HL-60 (cell line): ENCODE measurements at places on chromosomes 2 and 18.

DNA sequence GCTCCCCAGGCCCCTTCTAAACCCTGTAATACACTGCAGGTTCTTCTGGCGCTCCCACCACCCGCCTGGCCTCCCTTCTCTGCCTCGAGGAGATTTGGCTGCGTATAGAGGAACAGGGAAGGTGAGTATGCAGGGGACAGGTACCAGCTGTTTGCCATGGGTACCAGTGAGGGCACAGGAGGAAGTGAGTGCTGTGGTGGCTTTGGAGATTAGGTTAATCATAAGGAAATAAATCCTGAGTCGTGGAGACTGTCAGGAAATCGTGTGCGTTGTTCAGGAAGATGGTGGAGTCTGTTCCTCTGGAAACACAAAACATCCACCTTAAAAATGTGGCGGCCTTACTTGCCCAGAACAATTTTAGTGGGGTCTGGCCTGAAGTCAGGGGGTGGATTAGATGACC lies 230.4 kb downstream of the FAM210A start:
- DNase-seq = no peak

DNA sequence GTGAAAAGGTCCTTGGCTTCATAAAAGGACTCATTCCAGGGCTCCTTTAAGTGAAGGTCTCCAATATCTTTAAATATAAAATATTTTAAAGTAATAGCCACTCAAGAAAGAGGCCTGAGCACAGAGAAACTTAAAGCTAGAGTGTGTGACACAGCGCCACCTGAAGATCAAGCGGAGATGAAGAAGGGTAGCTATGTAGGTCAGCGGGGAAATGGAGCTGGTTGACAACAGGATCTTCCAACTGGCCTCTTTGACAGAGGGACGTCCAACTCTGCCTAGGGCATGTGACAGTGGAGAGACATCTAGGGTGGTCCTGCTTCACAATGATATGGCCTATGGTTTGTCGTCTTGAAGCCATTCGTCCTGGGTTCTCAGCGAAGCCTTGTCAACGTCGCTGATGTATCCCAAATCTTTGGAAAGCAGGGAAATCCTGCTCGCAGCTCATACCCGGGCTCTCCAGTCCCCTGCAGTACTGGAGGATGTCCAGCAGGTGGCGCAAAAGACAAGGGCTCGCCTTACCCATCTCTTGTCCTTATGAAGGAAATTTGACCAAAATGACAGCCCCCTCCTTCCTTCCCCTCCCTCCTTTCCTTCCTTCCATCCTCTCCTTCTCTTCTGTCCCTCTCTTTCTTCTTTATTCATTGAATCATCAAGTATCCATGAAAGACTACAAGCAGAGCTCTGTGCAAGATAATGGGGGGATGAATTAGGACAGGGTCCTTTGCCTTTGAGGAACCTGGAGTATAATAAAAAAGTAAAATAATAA lies 59.6 kb downstream of the LONRF2 start:
- DNase-seq = peak; percentile 45

DNA sequence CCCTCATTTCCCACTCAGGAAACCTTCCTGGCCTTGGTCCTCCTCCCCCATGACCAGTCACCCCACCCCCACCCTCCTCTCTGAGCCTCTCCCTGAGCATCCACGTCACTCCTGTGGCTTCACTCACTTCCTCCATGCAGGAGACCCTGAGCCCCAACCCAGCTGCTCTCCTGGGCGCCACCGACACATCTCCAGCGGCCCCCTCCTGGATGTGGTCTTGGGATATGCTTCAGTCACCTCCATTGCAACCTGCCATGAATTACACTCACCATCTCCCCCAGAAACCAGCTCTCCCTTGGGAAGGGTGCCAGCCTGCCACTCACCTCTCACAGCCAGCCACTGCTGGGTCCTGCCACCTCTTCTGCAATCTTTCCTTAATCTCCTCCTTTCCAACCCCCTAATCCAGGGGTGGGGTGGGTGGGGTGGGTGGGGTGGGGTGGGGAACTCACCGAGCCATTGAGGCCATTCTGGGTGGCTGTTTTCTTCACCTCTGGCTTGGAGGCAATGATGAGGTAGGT lies 44.8 kb downstream of the CENPO start:
- no peak for DNase-seq

DNA sequence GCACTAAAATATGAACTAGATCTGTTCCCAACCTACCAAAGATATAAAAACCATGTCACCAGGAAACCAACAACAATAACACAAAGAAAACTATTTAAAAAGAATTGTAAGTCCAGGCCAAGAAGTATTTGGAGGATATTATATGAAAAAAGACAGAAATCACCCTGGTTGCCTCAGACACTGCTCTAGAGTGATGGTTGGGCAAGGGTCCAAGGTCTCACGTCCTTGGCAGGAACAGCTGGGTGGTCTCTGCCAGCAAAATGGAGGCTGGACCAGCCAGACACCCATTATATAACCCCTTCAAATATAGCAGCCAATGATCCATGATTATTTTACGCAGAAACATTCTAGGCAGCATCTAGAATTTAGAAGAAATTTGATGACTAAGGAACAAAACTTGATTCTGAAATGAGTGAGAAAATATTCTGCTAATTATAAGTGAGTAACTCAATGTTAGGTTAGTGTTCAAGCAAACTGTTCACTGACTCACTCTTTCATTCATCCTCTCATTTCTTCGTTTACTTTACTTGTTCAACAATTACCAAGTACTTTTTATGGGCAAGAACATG lies 35.4 kb downstream of the MRPL35 start:
- no peak for DNase-seq

DNA sequence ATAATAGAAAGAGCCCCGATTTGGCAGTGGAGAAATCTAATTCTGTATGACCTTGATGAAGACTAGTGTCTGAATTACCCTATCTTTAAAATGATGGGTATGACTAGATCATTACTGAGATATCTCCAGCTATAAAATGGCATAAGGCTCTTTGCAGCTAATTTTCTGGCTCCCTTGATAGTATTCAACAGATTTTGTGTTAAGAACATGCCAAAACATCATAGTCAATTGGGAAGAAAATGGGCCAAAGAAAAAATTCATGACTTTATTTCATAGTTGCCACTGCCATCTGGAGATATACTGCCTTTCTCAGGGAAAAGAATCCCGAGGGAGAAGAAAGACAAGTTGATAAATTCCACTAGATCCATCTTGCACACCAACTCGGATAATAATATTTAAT lies 1618.7 kb downstream of the LRP1B start:
- DNase-seq = no peak

DNA sequence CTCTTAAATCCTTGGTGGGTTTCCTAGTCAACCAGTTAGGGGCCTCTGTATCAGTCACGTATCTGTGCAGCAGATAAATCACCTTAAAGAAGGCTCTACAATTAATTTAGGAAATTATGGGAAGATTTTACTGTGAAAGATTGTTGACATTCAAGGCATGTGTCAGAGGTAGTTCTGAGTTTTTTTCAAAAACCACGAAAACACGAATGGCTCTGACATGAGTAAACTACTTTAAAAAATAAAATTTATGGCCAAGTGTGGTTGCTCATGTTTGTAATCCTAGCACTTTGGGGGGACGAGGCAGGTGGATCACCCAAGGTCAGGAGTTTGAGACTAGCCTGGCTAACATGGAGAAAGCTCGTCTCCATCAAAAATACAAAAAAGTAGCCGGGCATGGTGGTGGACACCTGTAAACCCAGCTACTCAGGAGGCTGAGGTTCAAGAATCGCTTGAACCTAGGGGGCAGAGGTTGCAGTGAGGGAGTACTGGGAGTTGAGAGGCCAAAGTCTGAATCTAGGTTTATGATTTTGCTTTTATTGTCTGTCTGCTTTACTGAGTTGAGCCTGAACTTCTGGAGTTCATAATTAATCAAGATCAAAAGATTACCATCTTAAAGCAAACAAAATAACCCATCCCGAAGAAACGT lies 77.1 kb downstream of the SPRED2 start:
- DNase-seq = no peak

- no peak for DNase-seq
Measured at GRCh38 chr2:236627841-236628240, 58.2 kb downstream of the ACKR3 start.

- no peak for DNase-seq
Measured at GRCh38 chr2:235102896-235103295, 151.1 kb downstream of the SH3BP4 start.

- no peak for DNase-seq
Measured at GRCh38 chr2:170217778-170218251, 39.9 kb downstream of the MYO3B start.

- no peak for DNase-seq
Measured at GRCh38 chr2:62222674-62223073, 26.8 kb downstream of the B3GNT2 start.

GRCh38 chr18:75546964-75547363 lies 119.5 kb upstream of the SMIM21 start:
- no peak for DNase-seq

DNA sequence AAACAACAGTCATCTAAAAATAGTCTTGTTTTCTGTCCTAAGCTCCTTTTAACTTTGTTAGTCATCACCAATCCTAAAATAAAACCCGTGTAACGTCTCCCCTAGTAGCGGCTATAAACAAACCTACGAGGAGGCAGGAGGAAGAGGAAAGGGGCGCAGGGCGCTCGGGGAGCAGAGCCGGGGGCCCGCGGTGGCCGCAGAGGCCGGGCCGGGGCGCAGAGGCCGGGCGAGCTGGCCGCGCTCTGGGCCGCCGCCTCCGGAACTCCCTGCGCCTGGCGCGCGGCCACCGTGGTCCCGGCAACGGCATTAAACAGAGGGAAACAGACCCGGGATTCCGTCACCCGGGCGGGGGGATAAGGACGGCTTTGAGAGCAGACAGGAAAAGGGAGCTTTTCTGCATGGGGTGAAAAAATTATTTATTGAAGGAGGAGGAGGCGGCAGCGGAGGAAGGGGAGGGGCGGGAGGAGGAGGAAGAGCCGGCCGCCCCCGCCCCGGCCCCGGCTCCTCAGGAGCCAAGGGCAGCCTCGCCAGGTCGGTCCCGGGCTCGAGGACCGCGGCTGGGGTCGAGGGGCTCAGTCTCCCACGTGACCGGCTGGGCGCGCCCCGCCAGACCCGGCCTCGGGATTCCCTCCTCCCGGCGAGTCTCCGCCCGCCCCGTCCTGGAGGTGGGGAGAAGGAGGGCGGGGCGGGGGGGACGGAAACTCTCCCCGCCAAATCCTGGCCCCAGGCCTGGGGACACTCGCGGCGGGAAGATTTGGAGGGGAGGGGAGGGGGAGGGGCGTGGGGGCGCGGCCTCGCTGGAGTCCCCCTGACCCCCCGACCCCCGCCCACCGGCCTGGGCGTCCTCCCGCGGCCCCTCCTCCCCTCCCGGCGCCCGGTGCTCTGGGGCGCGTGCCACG lies 1.8 kb upstream of the NFATC1 start:
- DNase-seq = no peak

GRCh38 chr2:8671176-8671575 lies 10.7 kb upstream of the ID2 start:
- no peak for DNase-seq
